ENCODE measurements at places on chromosomes 13 and 19.

- DNase-seq, result no peak
These were observed 144.9 kb downstream of the COL4A1 start for GRCh38 chr13:110162053-110162452.

DNA sequence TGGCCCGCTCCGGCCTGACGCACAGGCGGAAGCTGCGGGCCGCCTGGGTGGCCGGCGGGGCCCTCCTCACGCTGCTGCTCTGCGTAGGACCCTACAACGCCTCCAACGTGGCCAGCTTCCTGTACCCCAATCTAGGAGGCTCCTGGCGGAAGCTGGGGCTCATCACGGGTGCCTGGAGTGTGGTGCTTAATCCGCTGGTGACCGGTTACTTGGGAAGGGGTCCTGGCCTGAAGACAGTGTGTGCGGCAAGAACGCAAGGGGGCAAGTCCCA is 4.4 kb downstream of the FFAR1 start:
- DNase-seq, result no peak

- DNase-seq, result no peak
These were observed 188.9 kb downstream of the COL4A1 start for GRCh38 chr13:110118106-110118505.

GRCh38 chr19:17863520-17864182 is 3.9 kb downstream of the RPL18A start:
- no peak for DNase-seq

- DNase-seq, result peak; percentile 46
These were observed 57.0 kb downstream of the PCDH20 start for GRCh38 chr13:61358599-61358998.

- no peak for DNase-seq
These were observed 54.3 kb downstream of the GATAD2A start for GRCh38 chr19:19459707-19460251.

- DNase-seq, result no peak
These were observed 73.4 kb downstream of the CBY2 start for GRCh38 chr13:45775401-45775963.

GRCh38 chr19:7280940-7281666 is 13.1 kb downstream of the INSR start:
- no peak for DNase-seq

- no peak for DNase-seq
These were observed 55.5 kb upstream of the C1QTNF9B start for GRCh38 chr13:23952796-23953195.

- no peak for DNase-seq
These were observed 13.7 kb downstream of the LMTK3 start for GRCh38 chr19:48497728-48498594.

DNA sequence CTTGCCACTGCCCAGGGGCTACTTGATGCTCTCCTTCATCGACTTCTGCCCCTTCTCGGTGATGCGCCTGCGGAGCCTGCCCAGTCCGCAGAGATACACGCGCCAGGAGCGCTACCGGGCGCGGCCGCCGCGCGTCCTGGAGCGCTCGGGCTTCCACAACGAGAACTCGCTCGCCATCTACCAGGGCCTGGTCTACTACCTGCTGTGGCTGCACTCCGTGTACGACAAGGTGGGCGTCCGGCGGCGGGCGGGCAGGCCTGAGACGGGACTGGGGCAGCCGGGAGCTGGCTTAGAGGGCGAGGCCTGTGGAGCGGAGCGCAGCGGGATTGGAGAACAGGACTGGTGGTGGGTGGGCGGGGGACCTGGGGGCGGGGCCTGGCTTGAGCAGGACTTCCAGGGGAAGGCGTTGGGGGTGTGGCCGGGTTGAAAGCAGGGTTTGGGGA is 12.7 kb upstream of the PSMD8 start:
- peak; percentile 95 for DNase-seq
